ENCODE measurements at places on chromosomes 16 and 17.

- ATAC-seq: no peak
Measured at GRCh38 chr17:75828076-75828400, 16.2 kb downstream of the UNC13D start.

- ATAC-seq: no peak
Measured at GRCh38 chr17:69593716-69594115, 179.2 kb downstream of the MAP2K6 start.

DNA sequence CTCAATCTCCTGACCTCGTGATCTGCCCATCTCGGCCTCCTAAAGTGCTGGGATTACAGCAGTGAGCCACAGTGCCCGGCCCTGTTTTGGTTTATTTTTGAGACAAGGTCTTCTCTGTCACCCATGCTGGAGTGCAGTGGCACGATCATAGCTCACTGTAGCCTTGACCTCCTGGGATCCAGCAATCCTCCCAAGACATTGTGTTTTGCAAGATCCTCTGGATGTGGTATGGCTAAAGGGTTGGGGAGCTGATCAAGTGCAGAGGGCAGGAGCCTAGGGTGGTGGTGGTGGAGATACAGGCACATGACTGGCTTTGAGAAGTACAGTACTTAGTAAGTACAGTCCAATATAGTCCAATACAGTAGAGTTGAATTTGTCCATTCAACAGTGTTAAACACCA is 16.6 kb upstream of the TNS4 start:
- ATAC-seq: no peak

GRCh38 chr17:76137351-76138233 is 3.5 kb downstream of the FOXJ1 start:
- no peak for ATAC-seq

- ATAC-seq: no peak
Measured at GRCh38 chr16:85392756-85393673, 220.1 kb upstream of the GSE1 start.

- no peak for ATAC-seq
Measured at GRCh38 chr17:68353111-68353521, 61.8 kb downstream of the ARSG start.

DNA sequence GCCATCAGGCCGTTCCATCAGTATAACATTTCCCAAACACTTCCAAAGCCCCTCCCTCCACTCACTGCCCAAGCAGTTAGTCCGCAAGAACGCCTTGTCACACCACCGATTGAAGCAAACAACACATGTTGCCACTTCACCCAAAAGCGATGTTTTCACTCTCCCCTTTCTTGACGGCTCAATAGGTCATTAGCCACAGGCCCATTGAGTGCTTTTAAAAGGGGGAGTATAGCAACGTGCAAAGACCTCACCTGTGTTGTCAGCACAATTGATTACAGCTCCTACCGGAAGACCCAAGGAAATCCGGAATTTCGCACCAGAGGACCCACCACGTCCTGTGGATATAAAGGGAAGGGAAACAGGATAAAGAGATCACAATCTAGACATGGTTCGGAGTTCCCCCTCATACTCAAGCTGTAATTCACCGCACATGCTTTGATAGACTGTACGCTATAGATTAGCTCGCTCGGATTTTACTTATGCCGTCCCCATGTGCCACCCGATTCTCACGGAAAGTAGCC is 690 bp downstream of the RPL23 start:
- peak; percentile 2 for ATAC-seq

DNA sequence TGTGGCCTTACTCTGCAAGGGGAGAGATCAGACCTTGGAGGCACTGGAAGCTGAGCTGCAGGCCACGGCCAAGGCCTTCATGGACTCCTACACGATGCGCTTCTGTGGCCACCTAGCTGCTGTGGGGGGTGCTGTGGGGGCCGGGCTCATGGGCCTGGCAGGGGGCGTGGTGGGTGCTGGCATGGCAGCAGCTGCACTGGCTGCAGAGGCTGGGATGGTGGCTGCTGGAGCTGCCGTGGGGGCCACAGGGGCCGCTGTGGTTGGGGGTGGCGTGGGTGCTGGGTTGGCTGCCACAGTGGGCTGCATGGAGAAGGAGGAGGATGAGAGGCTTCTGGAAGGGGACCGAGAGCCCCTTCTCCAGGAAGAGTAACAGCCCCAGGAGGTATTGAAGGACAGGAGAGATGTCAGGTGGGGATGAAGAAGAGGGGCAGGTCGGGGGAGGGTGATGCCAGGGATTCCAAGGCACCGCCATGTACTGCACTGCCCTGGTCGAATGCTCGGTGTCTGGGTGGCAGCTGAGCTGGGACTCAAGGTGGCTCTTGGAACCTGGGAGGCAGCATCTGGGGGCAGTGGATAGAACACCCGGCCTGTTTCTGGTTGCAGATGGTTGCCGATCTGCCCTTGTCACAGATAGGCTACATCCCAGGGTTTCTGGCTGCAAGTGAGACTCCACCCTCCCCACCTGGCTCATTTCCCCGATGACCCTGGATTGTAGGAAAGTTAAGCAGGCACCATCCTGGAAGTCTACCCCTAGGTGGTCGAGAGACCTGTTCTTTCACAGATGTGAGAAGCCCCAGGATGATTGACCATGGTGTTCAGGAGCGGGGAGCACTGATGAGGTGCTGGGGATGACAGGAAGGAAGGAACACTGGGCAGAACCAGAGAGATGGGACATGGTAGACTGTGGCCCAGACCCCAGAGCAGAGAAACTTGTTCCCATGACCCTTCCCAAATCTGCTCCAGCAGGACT is 5.1 kb downstream of the RNF112 start:
- ATAC-seq: no peak

- ATAC-seq: peak; percentile 1
Measured at GRCh38 chr17:39979893-39980350, 685 bp upstream of the PSMD3 start.

GRCh38 chr17:2263183-2264066 is 40.2 kb downstream of the SMG6 start:
- ATAC-seq: peak; percentile 18

DNA sequence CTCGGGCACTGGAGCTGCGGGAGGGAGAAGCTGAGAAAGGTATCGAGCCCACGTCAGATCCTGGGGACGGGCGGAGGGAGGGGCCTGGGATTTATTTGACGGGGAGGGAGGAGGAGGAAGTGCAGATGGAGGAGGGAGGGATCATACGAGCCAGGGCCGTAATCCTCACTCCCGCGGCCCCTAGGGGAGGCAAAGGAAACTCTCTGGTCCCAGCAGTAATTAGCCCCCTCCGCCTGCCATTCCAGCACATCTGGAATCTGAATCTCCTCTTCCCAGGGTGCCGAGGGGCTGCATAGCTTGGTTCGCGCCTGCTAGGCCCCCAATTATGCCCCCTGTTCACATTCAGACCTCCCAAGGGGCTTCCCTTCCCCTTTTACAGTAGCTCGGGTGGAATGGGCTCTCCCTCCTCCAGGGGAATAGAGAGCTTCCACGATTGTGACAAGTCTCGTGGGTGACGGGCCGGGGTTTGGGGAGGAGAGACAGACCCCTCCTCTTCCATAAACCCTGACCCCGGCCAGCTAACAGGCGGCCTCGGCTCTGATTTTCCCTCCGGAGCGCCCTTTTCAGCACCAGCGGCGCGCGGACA is at the start of gene SEZ6L2:
TSS of gene SEZ6L2 (minus strand) at position 35 of the 586 bp plus-strand sequence. CDS start 531 bp downstream, outside the sequence.
- no peak for ATAC-seq
